Lung microvascular endothelial cell (primary cell): ENCODE measurements at places on chromosomes 4 and X.

DNA sequence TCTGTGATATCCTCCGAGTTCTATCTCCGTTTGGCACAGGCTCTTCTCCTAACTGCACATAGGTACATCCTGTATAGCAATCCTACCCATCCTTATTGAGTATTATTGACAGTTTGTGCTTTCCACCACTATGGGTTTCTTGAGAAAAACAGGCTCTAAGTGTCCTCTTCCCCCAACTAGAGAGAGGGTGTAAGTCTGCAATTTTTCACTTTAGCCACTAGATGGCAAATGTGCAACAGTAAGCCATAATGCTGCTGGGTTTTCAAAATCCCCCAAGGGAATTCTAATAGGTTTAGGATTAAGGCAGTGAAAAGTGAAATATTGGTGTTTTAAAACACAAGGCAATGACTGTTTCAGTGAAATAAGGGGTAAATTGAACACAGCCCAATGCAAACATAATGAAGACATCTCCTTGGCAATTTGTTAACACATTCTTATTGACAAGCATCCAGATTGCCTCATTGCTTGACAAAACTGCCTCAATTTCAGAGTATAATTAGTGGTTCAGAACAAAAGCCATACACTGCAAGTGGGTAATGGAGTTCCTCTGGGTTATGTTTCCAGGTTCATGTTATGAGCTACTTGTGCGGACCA is 239.0 kb upstream of the HTR2C start:
- peak; percentile 22 for DNase-seq

DNA sequence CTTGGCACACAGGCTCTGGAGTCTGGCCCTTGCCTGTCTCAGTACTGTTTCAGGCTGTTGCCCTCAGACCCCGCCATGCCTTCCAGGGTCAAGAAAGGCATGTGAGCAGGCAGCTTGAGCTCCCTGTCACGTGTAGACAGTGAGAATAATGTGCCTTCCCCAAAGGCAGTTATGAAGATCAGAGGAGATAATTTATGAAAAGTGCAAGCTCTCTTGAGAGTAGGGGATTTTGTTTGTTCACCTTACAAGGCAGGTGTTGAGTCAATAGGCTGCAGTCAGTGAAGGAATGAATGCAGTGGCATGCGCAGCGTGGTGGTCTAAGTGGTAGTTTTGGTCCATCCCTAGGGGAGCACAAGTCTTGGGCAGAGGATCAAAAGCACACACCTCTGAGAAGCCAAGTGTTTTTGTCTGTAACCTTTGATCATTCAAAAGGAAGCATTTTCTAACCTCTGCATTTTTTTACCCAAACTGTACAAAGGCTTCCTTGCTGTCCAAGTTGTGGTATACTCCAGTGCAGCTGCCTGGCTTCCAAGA is 14.4 kb downstream of the HADH start:
- DNase-seq = no peak

DNA sequence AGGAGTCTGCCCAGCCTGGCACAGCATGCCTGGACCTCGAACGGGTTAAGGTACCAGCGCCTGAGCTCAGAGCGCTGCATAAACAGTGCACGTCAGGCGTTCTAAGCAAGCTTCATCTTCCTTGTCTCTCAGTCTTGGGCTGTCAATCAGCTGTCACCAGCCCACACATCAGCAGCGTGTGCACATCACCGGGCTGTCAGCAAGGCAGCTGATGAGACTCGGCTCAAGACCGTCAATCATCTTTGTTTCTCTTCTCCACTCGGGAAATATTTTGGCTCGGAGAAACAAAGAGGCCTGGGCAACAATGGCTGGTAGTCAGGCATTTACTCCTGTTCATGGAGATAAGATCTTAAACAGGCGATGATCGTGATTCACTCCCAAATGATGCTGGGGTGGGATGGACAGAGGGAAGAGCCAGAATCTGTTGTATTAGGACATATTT is 141.3 kb downstream of the LDB2 start:
- peak; percentile 65 for DNase-seq

GRCh38 chr4:180571516-180572055 is 1671.6 kb upstream of the TENM3 start:
- no peak for DNase-seq

DNA sequence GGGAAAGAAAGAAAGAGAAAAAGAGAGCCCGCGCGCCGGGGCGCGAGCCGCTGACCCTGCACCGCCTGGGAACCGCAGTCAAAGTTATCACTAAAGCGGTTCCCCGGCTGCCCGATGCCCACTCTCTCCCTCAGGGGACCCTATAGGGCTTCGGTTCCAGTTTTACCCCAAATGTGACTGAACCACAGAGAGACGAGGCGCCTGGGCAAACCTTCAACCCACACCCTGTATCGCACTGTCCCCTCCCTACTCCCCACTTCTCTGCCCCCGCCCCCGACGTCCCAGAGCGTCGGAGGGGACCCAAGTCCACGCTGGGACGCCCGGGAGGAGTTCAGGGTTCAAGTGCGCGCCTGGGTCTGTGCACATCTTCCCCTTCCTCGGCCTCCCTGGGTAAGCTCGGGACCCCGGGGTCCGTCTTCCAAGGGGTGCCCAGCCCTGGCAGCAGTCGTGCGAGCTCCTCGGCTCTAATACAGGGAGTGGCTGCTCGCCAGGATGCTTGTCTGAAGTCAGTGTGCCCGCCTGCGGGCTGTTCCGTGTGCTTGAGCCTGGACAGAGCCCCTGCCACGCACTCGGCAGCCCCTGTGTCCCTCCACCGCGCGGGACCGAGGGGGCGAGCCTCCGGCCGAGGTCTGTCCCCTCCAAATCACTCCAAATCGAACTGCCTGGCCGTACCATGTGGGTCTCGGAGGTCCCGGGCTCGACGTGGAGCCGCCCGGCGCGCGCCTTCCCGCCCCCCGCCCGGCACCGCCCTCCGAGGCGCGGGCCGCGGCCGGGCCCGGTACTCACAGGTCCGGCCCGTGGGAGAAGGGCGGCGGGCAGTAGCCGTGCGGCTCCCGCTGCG is 960 bp downstream of the TRPC3 start:
- DNase-seq = peak; percentile 32

GRCh38 chr4:99784842-99785241 is 31.8 kb upstream of the DAPP1 start:
- DNase-seq = no peak

DNA sequence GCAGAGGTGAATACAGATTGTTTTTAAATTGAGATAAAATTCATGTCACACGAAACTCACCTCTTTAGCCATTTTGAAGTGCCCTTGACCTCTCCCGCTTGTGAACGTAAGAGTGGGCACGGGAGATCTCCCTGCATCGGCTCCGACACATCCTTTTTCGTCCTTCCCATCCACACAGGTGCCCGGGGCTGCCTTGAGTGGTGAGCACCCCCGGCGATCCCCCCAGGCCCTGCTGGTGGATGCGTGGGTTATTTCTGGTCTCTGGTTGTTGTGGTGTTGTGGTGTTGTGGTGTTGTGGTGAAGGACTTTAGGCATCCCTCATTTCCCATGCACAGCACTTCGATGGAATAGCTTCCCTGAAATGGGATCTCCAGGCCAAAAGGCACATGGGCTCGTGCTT is 46.1 kb downstream of the PSAPL1 start:
- DNase-seq = no peak

GRCh38 chrX:33336783-33337182 is 125.4 kb upstream of the DMD start:
- DNase-seq = peak; percentile 6

GRCh38 chr4:118155516-118155915 is 121.2 kb downstream of the NDST3 start:
- no peak for DNase-seq

- DNase-seq = no peak
Observed at GRCh38 chr4:105843941-105844340, 51.3 kb upstream of the NPNT start.

- DNase-seq = no peak
Observed at GRCh38 chrX:1400049-1400448, 8.1 kb upstream of the SLC25A6 start.
